ENCODE measurements at places on chromosomes 6 and 20. TPM values are rescaled to one million over a fixed set of nuclear protein-coding genes. Genes with fewer than 3 reads are reported as not detected.

Gene KCNG1
- total RNA-seq: 3.0 TPM

- peak; percentile 36 for DNase-seq
Measured at GRCh38 chr6:105164418-105164817, 15.4 kb downstream of the POPDC3 start.

DNA sequence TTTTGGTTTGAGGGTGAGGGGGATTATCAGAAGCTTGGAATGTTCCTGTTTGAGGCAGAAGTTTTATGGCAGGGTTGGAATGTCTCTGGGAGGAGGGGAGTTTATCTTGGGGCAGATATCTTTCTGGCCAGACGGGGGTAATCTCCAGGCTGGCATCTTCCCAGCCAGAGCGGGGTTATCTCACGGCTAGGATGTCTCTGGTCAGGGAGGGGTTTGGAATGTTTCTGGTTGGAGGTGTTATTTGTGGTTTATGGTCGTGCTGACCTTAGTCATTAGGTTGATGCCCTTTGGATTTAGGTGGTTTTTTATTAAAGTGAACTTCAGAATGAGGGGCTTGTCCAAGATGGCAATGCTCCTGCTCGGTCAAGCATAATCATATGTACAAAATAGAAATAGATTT, 14.8 kb downstream of the PGK2 start:
- DNase-seq: no peak

DNA sequence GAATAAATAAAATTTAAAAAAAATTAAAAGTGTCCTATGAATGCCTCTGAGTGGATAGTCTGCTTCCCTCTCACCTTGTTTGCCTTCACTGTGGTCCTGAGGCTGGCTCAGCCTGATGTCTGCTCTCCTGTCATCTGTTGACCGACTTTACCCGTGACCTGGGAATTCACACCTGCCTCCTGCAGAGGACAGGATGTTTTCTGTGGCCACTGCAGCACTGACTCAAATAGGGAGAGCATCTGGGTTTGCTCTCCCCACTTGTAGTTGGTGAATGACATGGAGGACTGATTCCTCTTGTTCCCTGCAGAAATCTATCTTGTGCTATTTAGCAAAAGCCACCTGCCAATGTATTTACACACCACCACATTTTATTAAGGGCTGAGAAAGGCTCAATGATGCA, 52.4 kb upstream of the ERVFRD-1 start:
- DNase-seq: no peak

DNA sequence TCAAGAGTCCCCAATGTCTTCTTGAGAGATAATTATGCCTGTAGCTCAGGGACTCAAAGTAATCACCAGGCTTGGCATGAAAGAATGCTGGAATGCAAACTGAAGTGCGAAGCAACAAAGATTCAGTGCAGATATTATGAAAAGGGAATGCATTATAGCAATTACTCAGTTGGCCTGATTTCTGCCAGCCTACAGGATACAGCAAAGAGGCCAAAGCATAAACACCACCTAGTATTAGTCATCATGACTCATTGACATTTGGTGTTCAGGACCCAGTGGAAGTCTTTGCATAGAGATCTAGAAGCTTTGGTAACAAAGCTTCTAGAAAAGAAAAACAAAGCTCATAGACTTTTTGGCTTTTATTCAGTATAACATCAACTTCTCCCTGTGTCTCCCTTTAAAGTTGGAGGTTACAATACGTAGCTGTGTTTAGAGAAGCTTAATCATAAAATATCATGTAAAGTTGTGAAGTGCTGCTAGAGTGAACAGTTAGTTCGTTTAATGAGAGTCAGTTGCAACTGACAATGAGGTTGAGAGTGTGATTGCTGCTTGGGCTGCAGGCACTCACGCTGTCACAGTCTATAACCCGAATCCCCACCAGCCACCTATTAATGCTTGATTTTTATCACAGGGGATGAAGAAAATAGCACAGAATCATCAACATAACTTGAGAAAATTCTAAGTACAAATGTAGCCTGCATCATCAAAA, 932.7 kb downstream of the TFAP2A start:
- DNase-seq: peak; percentile 84

Gene RSPH4A
- total RNA-seq: 0.32 TPM

GRCh38 chr6:131789219-131789618, 18.6 kb upstream of the ENPP1 start:
- peak; percentile 5 for DNase-seq

GRCh38 chr6:111562246-111562645, 43.4 kb downstream of the TRAF3IP2 start:
- DNase-seq: peak; percentile 86

DNA sequence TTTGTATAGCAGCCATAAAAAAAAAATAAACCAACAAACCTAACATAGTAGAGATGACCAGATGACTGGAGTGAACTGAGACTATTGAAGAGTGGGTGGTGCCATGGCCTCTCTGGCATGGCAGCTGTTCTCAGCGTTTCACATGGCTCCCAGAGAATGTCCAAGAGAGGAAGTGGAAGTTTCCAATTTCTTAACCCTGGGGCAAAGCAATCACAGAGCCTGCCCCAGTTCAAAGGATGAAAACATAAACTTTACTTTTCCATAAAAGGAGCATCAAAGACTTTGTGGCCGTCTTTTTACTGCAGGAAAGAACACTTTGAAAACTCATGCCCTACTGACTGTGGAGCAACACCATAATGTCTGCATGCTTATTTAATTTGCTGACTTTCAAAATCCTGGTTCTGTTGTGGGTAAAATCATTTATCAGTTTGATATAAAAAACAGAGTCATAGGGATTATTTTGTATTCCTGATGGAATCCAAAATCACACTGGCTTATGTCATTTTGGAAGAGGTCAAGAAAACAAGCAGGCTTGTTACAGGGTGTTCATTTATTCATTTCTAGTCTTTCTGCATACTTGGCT, 165.4 kb downstream of the SLC35B3 start:
- peak; percentile 17 for DNase-seq

Gene NKAPL
- total RNA-seq: 1.7 TPM

Gene CLPSL1
- total RNA-seq: not detected

DNA sequence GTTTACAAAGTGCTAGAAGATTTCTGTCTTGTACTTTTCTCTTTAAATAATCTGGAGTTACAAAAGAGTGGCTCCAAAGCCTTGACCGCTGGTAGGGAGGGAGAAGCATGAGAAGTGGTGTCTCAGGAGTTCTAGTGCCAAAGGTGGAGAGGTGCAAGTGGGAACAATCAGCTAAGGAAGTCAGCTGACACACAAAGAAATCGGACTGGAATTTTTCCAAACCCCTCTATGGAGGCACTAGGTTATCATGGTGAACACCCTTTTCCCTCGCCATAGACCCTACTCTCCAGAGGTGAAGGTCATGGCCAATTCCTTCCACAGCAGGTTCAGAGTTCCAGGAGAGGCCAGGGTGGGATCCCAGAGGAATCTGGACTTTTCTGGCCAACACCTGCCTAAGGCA, 14.8 kb downstream of the PLAGL2 start:
- DNase-seq: no peak

GRCh38 chr6:87922947-87923330, 124.7 kb upstream of the SPACA1 start:
- no peak for DNase-seq

Gene PAX1
- not detected for total RNA-seq

Gene ZC2HC1B
- total RNA-seq: not detected

GRCh38 chr6:136031982-136032381, 180.5 kb downstream of the PDE7B start:
- DNase-seq: peak; percentile 71

GRCh38 chr6:161684731-161685475, 411.0 kb upstream of the AGPAT4 start:
- no peak for DNase-seq

- DNase-seq: peak; percentile 60
Measured at GRCh38 chr6:73418081-73418741, 23.6 kb downstream of the DDX43 start.

DNA sequence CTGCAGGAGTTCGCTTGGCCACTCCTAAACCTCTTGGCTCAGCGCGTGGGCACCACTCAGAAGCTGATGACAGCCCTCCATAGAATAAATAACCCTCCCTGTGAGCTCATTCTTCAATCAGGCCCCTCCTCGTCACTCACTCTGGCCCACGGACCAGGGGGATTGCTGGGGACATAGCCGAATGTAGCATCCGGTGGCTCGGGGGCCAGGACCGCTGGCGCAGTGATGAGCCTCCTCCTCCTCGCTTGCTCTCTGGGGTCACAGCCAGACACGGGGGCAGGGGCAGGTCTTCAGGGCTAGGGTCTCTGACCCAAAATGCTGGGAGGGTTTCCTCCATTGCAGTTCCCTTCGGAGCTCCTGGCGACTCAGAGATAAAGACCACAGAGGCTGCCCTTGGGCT, 79.9 kb downstream of the TFAP2C start:
- DNase-seq: no peak

GRCh38 chr6:125285936-125286335, 15.8 kb downstream of the HDDC2 start:
- peak; percentile 49 for DNase-seq

GRCh38 chr20:5689463-5689862, 60.7 kb upstream of the SHLD1 start:
- DNase-seq: no peak

- no peak for DNase-seq
Measured at GRCh38 chr20:57890202-57890800, 180.5 kb upstream of the PMEPA1 start.

DNA sequence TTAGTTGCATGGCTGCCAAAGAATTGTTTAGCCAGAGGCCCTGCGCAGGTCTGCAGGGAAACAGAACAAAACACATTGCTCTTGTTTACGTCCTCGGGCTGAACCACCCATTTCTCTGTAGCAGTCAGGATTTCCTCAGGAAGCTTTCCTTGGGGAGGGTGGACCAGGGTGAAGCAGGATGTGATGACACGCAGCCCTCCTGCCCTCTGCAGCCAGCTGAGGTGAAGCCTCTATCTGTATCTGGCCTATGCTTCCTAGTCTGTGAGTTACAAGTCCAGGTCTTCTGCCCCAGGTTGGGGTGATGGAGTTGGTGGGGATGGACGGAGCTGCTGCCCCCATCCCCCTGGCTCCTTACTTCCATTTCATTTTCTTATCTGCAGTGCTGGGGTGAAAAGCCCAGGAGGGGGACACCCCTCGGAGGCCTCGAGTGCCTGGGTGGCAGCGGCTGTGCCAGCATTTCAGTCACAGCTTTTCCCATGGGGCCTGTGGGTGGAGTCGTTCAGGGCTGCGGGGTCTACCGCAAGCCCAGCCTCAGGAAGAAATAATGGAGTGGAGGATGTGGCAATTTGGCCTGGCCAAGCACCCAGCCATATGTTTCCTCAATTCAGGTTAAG, 24.9 kb downstream of the SASH1 start:
- peak; percentile 88 for DNase-seq

Gene TGM3
- total RNA-seq: not detected

GRCh38 chr6:40928307-40928706, 110.7 kb downstream of the UNC5CL start:
- no peak for DNase-seq

GRCh38 chr6:143328876-143329275, 121.6 kb downstream of the ADAT2 start:
- DNase-seq: peak; percentile 19

- DNase-seq: no peak
Measured at GRCh38 chr20:31669876-31670275, 32.2 kb downstream of the COX4I2 start.

DNA sequence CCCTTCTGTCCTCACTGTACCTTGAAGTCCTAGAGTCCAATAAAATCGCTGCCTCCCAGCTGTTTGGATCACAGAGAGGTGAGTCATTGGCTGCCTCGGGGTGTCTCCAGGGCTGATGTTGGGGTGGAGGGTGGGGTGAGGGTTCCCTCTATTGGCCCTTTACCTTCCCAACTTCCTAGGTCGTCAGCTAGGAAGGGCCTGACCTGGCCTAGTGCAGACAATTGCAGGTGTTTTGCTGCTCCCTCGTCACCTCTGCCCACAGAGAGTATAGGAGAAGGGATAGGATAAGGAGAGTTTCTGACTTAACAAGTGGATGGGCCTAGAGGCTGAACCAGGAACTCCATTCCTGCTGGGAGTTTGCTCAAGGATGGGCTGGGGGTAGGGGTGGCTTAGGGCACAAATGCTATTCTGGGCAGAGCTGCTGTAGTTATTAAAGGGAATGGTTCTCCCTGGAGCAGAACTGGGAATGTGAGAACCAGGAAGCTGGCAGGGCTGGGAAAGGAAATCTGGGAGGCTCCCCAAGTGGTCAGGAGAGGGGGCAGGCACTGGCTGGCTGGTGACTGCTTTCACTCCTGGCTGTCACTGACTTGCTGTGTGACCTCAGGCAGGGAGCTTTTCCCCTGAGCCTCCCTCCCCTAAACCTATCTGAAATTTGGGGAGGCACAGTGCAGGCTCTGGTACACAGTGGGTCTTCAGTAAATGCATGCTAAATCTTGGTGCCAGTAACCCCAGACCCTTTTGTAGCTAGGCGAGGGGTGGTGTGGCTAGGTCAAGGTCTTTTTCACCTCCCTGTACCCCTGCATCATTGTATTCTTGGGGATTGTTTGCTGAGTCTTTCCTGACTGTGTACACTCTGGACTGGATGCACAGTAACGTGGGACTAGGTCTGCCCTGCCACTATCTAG, 1.5 kb downstream of the TP53INP2 start:
- peak; percentile 69 for DNase-seq

- DNase-seq: peak; percentile 45
Measured at GRCh38 chr6:128208851-128209580, 308.2 kb upstream of the THEMIS start.

DNA sequence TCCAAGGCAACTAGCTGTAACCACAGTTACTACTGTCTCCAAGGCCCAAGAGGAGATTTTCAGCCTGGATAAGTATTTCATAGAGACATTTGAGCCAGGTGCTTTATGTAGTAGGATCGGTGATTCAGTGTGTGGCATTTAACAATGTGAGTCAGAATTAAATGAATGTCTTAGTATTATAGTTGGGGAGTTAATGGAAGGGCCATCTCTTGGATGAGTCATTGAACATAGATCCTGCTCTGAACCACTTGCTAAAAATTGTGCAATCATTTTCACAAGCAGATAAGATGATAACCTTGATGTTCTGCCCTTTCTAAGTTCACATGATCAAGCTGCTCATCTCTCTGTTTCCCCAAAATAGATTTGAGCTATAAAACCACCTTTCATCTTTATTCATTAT, 668.9 kb upstream of the CITED2 start:
- DNase-seq: peak; percentile 93

GRCh38 chr20:23774081-23774480, 23.3 kb upstream of the CST1 start:
- no peak for DNase-seq

Gene CDH26
- 0.86 TPM for total RNA-seq

DNA sequence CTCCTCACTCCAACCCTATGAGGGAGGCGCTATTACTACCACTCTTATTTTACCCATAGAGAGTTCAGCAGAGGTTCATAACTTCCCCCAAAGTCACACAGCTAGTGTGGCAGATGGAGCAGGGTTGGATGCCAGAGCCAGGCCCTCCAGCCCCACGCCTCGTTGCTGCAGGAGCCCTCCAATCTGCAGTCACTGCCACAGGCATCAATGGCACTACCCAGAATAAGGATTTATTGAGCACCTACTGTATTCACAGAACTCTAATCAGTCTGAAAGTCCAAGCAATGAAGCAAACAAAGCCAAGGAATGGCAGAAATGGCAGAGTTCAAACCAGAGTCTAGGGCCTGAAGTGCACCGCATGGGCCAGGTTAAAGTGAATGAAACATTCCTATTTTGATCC, 144.9 kb downstream of the LPA start:
- no peak for DNase-seq

Gene FILIP1
- 0.32 TPM for total RNA-seq

GRCh38 chr6:351867-352289, 39.7 kb upstream of the IRF4 start:
- DNase-seq: no peak

Gene CDSN
- total RNA-seq: not detected

Data from fibroblast of villous mesenchyme (primary cell).